Testis (tissue), 5 donors: ENCODE measurements at places on chromosomes 5 and 9. TPM values are rescaled to one million over a fixed set of nuclear protein-coding genes. Genes with fewer than 3 reads are reported as not detected.

- H3K36me3 ChIP-seq, result no peaks in the 10 kb centered on the region
- DNase-seq, result no peak
- H3K27me3 ChIP-seq, result no peaks in the 10 kb centered on the region
- H3K27ac ChIP-seq, result no peak overlapping the region
- no peak overlapping the region for H3K4me3 ChIP-seq
- H3K4me1 ChIP-seq, result no peaks in the 10 kb centered on the region
Observed at GRCh38 chr9:7752481-7752880, 47.1 kb downstream of the DMAC1 start.

DNA sequence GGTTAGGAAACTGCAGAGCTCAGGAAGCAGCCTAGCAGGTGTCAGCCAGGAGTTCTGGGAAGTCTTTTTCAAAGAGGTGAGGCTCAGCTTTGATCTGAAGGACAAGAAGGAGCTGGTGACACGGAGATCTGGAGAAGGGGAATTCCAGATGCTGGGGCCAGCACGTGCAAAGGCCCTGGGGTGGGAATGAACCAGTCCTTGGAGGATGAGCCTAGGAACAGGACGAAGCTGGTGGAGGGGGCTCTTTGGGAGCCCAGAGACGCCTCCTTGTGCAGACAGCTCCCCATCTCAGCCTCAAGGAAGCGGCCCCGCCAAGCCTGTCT is 15.2 kb upstream of the RNU6ATAC start:
- no peaks in the 10 kb centered on the region for H3K27me3 ChIP-seq
- DNase-seq, result no peak
- no peak overlapping the region for H3K4me3 ChIP-seq
- no peaks in the 10 kb centered on the region for H3K36me3 ChIP-seq
- H3K4me1 ChIP-seq, result peaks cover 26% of the 10 kb centered on the region
- H3K27ac ChIP-seq, result no peak overlapping the region

TIMD4 gene
- 34.4 TPM for total RNA-seq

ERP44 gene
- total RNA-seq, result 14.6 TPM

- no peaks in the 10 kb centered on the region for H3K4me1 ChIP-seq
- no peak overlapping the region for H3K4me3 ChIP-seq
- peak; percentile 72 for DNase-seq
- no peak overlapping the region for H3K27ac ChIP-seq
- no peaks in the 10 kb centered on the region for H3K27me3 ChIP-seq
Observed at GRCh38 chr5:10485142-10485795, 43.6 kb downstream of the ROPN1L start.

BAAT gene
- 0.31 TPM for total RNA-seq
